ENCODE measurements at places on chromosomes 12 and 14.

- no peak for DNase-seq
These were observed 60.7 kb upstream of the SAV1 start for GRCh38 chr14:50728836-50729235.

GRCh38 chr12:49990273-49990672 is 17.5 kb downstream of the AQP6 start:
- no peak for DNase-seq

DNA sequence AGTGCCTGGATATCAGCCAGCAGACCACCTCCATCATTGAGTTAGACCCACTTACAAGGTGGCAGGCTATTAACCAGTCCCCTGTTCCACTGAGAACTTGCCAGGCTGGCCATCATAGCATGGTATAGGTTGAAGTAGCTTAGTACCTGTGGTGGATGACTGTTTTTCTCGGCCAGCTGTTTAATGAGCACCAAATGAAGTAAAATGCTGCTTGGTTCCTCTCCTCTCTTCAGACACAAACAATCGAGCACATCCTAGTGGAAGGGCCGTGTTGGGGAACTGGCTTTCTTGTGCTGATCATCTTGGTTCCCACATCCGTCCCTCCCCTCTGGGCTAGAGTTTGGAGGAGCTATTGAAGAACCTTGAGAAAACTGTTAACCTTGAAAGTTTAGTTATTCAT is 486.2 kb downstream of the RAD51B start:
- no peak for DNase-seq

- no peak for DNase-seq
These were observed 524.5 kb downstream of the GALC start for GRCh38 chr14:87468531-87468930.

- DNase-seq, result no peak
These were observed 20.5 kb downstream of the SARNP start for GRCh38 chr12:55797068-55797467.

- DNase-seq, result no peak
These were observed 67.8 kb upstream of the PLEKHG3 start for GRCh38 chr14:64636208-64636979.

DNA sequence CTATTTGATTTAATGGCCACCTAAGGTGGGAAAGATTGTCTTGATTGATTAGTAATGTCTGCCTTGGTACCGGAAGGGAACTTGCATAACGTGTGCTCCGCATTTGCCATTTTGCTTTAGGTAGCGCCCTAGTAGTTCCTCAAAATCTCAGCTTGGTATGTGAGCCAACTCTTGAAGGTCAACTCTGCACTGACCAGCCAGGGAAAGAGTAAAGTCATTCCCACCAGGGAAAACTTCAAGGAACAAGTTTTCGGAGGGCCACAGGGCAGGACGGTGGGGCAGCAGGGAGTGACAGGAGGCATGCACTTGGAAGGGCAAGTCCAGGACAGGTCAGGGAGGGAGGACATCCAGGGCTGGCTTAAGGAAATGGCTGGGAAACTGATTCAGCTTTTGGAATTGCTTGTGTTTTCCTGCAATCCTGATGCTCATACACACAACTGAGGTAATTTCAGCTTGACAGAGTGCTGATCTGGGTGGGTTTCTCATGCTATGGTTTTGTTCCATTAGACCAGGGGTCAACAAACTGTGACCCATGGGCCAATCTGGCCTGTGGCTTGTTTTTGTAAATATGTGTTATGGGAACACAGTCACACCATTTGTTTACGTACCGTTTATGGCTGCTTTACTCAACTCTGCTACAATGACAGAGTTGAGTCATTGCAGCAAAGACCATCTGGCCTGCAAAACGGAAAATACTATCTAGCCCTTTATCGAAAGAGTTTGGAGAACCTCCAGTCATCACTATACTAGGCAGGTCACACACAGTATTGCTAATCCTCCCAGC is 184.5 kb downstream of the RBM19 start:
- no peak for DNase-seq

GRCh38 chr14:92590941-92591340 is 77.4 kb downstream of the RIN3 start:
- DNase-seq, result no peak
